Fibroblast of skin of scalp (primary cell): ENCODE measurements at places on chromosomes 16 and 17.

DNA sequence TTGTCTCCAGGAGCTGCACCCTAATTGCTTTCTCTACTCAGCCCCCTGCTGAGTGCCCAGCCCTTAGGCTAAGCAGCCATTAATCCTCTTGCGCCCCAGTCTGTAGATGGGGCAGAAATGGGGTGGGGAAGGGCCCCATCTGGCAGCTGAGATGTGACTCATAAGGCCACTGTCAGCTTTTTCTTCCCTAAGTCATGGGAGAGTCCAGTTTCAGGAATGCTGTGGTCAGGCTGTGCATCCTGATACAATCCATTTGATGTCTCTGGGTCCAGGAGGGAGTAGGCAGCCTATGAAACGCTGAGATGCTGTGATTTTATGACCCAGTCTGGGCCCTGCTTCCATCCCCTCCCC is 12.3 kb downstream of the PLXDC1 start:
- DNase-seq = peak; percentile 89

GRCh38 chr16:53741546-53741945 is 37.6 kb downstream of the FTO start:
- DNase-seq = no peak

GRCh38 chr17:20721171-20721570 is 141.6 kb downstream of the CDRT15L2 start:
- DNase-seq = no peak

GRCh38 chr17:81710514-81711308 is 1.4 kb upstream of the SLC25A10 start:
- DNase-seq = no peak

DNA sequence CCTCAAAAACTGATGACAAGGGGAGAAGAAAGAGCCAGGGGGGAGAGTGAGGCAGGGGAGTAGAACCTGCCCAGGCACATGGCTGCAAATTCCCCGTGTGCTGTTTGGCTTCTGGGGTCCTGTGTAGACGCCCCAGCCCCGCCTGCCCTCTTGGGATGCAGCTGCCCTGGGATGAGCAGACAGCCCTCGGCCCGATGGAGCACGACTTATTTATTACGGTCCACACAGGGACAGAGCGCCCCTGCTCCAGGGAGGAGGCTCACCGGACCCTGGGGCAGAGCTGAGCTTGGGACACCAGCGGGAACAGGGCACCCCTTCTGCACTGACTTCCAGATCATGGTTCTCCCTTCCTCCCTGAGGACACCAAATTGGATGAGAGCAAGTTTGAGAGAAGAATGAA is 9.1 kb downstream of the LDHD start:
- no peak for DNase-seq

- DNase-seq = no peak
These were observed 169.7 kb upstream of the ZFHX3 start for GRCh38 chr16:73217654-73218053.

GRCh38 chr17:43021741-43022512 is at the start of gene VAT1:
TSS of gene VAT1 (minus strand) at chr17:43022385. CDS start at chr17:43022322, 63 bp downstream.
- peak; percentile 76 for DNase-seq

DNA sequence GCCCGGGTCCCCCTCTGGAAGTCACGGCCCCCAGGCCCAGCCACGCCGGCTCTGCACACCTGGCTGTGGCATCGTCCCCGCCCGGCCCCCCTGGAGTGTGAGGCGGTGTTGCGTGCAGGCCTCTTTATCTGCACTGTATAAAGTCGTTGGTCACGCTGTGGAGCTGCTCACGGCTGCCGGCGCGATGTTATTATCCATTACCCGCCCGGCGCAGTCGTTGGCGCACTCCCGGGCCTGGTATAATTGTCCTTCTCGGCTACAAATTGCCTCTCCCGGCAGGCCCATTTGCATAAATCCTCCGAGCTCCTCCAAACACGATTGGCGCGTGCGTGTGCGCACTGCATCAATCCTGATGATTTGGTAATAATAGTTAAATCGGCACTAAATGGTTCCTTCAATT is 57.8 kb downstream of the BAHCC1 start:
- DNase-seq = no peak

- DNase-seq = no peak
These were observed 1.2 kb upstream of the WIPI1 start for GRCh38 chr17:68458260-68459036.

DNA sequence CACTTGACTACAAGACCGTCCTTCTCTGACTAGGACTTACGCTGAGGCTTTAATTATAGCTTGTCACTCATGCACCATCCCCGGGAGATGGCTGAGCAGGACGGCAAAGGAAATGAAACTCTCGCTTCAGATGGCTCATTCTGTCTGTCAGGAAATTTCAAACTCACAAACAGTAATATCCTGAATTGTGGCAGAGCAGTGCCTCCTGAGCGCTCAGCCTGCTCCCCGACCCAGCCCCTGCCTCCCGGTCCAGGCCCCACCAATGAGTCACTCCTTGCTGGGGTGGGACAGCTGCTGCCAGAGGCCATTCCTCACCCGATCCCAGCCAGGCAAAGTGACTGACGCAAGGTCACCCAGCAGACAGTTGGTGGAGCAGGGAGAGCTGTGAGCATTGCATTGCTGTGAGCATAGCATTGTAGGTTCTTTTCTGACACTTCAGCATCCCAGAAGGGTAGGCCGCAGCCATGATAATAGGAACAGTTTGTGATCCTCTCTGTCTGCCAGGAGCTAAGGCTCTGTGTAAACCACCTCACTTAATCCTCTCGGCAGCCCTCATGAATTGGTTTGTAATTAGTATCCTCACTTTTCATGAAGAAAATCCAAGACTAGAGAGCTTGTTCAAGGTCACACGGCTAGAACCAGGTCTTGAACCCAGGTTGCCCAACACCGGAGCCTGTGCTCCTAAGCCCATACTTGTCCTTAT is 20.9 kb downstream of the CCDC182 start:
- peak; percentile 19 for DNase-seq

DNA sequence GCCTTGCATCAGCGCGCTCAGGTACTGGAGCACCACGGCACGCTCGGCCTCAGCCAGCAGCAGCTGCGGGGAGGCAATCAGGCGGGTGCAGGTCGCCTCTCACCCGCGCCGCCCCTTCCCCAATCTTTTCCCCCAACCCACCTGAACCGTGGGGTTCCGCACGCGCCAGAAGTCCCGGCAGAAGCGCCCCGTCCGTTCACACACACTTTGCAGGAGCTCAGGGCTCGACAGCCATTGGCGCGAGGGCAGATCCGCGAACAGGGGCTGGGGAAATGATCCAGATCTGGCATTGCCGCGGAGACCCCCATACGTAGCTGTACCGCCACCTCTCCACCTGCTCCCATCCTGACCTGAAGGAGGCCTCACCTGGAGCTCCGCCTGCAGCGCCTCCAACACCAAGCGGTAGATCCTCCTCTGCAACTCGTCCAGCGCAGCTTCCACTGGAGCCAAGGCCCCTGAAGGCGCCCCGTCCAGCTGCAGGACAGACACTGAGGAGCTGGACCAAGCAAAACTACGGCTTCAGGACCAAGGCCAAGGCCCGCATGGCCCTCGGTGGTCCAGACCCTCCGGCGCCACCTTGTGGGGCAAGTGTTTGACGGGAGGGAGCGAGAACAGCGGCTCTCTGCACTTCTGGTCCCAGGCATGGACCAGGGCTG is 1.4 kb upstream of the MATCAP1 start:
- DNase-seq = peak; percentile 86

DNA sequence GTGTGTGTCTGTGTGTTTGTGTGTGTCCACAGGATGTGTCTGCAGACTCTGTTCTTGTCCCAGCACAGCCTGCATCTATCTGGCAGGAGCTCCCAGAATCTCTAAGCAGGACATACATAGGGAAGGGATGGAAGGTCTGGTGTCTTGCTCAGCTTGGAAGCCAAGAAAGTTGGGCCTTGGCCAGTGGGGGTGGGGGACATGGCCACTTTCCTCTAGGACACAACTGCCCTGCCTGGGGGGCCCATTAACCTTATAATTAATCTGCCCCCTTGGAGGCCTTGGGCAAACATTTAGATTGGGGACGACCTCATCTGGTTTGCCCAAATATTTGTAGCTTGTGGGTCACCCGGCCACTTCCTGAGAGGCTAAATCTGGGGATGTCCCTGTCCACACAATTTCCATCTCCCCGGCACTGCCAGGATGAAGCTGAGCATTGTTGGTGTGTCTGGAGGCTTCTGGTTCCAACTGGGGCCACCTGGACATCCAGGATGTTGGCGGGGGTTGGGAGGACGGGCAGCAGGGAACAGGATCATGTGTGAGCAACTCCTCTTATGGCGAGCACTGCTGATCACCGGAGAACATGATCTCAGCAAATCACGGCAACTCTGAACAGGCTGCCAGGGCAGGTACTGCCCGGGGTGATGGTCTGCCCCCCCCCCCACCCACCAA is 17.2 kb upstream of the FOXF1 start:
- no peak for DNase-seq

GRCh38 chr17:37506678-37507077 is 17.0 kb downstream of the DUSP14 start:
- peak; percentile 36 for DNase-seq

GRCh38 chr16:67666032-67666551 is 458 bp downstream of the ENKD1 start:
- DNase-seq = no peak

DNA sequence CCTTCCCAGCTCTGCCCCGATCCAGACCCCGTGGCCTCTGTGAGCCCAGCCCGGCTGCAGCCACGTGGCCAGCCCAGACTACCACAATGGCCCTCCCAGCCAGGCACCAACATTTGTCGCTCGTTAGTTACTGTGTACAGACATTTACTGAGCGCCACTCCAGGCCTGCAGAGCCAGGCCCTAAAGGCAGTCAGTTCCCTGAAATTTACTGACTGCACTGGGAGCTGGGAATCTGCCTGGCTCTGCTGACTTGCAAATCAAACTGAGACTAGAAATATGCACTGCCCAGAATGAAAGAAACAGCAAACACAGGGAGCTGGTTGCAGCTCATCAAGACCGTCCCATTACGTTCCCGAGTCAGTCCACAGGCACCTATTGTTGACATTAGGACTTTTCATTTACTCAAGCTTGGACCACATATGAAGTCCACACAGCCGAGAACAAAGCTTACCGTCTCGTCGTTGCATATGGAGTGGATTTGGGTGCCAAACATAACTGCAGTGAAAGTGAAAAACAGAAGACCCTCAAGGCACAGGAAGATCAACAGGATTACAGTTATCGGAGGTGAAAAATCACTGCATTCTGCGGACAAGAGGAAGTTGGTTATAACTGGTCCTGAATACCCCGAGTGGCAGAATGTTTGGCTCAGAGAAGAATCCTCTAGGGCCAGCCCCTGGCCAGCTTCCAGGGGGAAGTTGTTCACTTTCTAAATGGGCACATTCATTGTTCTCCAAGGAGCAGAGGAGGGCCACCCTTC is 34.5 kb downstream of the ZDHHC7 start:
- DNase-seq = peak; percentile 37

DNA sequence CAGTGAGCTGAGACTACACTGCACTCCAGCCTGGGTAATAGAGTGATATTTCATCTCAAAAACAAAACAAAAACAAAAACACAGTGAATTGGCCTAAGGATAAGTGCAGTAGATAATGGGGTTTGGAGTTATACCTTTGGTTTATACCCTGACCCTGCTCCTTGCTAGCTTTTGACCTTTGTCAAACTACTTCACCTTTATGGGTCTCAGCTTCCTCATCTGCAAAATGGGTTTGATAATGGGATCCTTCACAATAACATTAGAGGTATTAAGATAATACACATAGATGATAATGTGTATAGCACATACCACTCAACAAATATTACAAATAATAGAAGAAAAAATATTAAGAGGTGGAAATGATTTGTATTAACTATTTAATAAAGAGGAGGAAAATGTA is 85.9 kb downstream of the STXBP4 start:
- DNase-seq = no peak

DNA sequence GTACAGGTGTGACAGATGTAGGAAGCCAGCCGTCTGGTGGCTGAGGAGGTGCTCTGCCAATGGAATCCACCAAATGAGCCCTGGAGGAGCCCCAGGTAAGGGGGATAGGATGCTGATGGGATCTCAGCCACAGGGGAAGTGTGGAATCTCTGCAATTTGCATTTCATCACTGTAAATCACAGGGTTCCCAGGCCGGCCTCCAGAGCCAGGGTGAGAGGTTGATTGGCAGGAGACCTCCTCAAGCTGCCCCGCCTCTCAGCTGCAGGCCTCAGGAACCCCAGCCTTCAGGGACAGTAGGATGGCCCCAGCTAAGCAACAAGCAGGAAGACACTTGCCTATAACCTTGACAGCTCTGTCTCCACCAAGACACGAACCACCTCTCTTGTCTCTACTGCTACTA is 39.4 kb downstream of the RTN4RL1 start:
- DNase-seq = no peak

GRCh38 chr16:10617662-10618420 is 37.4 kb upstream of the EMP2 start:
- no peak for DNase-seq

DNA sequence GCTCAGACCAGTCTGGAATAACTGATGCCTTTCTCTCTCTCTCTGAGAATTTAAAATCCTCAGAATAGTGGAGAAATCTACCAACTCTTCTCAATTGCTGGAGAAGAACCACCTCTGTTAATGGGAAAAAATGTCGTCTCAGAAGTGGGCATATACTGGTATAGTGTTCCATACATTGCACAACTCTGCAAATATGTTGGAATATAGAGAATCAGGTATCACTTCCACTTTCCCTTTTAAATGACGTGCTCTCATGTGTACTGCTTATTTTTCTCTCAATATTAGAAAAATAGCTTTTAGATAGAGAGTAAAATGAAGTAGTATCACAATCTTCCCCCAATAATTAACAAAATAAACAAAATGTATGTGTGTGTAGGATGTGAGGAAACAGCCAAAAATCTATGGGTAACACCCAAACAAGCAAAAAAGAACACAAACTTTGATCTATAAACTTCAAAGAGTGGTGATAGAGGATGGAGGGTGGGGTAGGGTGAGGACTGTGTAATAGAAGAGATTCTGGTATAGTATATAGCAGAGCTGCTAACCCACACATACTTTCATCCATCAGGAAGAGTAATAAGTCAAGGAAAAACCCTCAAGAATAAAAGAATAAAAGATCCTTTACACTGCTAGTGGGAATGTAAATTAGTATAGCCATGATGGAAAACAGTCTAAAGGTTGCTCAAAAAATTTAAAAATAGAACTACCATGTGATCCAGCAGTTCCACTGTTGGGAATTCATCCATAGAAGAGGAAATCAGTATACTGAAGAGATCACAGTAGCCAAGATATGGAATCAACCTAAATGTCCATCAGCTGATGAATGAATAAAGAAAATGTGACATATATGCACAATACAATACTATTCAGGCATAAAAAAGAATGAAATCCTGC is 46.9 kb downstream of the NFATC3 start:
- no peak for DNase-seq
